ENCODE measurements at places on chromosomes 5 and 9. TPM values are rescaled to one million over a fixed set of nuclear protein-coding genes. Genes with fewer than 3 reads are reported as not detected.

Gene PCDHGA4
- 0.57 TPM for total RNA-seq

Gene CDX1
- total RNA-seq = not detected

DNA sequence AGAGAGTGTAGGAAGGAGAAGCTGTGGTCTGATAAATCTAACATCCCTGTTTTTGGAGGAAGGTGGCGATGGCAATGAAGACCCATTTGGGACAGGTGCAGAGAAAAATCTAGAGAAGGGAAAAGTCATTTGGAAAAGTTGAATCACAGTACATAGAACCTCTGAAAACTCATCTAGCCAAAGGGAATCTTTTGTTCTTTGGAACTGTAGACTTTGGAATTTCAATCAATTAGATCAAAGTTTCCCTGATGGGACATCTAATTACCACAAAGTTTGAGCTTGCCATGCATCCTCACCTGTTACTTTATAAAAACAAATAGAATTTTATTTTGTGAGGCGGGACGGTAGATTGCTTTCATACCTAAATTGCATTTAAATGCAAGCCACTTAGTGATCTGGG, 294.9 kb downstream of the TRPM3 start:
- no peak for DNase-seq
- H3K27ac ChIP-seq = no peak overlapping the region
- H3K4me3 ChIP-seq = no peak overlapping the region

GRCh38 chr9:84953252-84953773, 283.8 kb downstream of the NTRK2 start:
- DNase-seq = no peak
- no peaks in the 10 kb centered on the region for H3K36me3 ChIP-seq
- no peaks in the 10 kb centered on the region for H3K4me1 ChIP-seq
- peaks cover 3% of the 10 kb centered on the region for H3K27me3 ChIP-seq

- no peak for DNase-seq
- H3K4me1 ChIP-seq = no peaks in the 10 kb centered on the region
- H3K36me3 ChIP-seq = no peaks in the 10 kb centered on the region
- peaks cover 3% of the 10 kb centered on the region for H3K27me3 ChIP-seq
- H3K4me3 ChIP-seq = no peak overlapping the region
Observed at GRCh38 chr5:78841767-78842166, 143.3 kb downstream of the ARSB start.

GRCh38 chr5:127970854-127971425, 112.6 kb upstream of the SLC12A2 start:
- H3K36me3 ChIP-seq = no peaks in the 10 kb centered on the region
- no peaks in the 10 kb centered on the region for H3K4me1 ChIP-seq
- no peaks in the 10 kb centered on the region for H3K27me3 ChIP-seq

GRCh38 chr5:84706678-84707641, 322.3 kb upstream of the EDIL3 start:
- H3K27ac ChIP-seq = no peak overlapping the region
- H3K27me3 ChIP-seq = no peaks in the 10 kb centered on the region
- no peak for DNase-seq
- H3K4me3 ChIP-seq = no peak overlapping the region

Gene TPRN
- total RNA-seq = 16.4 TPM

DNA sequence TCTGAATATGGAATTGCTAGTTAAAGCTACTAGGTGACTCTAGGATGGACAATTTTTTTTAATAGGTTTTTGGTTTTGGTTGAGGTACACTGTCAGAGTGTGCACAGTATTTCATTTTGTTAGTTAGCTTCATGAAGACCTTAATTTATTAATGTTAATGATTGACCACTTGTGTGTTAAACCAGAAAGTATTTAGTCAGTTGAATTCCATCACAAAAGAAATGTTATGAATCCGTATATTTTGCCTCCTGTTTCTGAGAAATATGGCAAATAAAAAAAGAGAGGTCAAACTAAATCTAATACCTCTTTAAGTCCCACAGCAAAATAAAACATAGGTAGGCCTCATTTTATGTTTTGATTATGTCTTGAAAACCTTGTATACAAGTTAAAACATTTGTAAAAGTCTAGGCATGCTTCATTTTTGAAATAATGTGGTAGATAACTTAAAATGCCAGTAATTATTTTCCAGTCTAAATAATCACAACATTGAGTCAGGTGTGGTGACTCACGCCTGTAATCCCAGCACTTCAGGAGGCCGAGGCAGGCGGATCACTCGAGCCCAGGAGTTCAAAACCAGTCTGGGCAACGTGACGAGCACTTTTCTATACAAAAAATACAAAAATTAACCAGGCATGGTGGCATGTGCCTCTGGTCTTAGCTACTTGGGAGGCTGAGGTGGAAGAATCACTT, 50.8 kb downstream of the ITGA1 start:
- H3K4me1 ChIP-seq = peaks cover 2% of the 10 kb centered on the region
- H3K27me3 ChIP-seq = peaks cover 7% of the 10 kb centered on the region
- no peak for DNase-seq
- H3K27ac ChIP-seq = no peak overlapping the region
- no peak overlapping the region for H3K4me3 ChIP-seq

- H3K36me3 ChIP-seq = no peaks in the 10 kb centered on the region
- no peaks in the 10 kb centered on the region for H3K27me3 ChIP-seq
- H3K4me3 ChIP-seq = no peak overlapping the region
- H3K4me1 ChIP-seq = no peaks in the 10 kb centered on the region
- H3K27ac ChIP-seq = no peak overlapping the region
Observed at GRCh38 chr9:12351293-12352044, 341.7 kb upstream of the TYRP1 start.

DNA sequence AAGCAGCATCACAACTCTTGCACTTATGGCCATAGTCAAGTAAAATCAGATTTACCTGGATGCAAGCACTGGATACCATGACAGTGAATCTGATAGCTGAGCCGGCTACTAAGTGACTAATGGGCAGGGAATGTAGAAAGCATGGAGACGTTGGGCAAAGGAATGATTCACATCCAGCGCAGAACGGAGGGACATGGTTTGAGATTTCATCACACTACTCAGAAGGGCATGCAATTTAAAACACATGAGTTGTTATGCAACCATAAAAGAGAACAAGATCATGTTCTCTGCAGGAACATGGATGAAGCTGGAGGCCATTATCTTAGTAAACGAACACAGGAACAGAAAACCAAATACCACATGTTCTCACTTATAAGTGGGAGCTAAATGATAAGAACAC, 169.1 kb upstream of the PIK3R1 start:
- no peak overlapping the region for H3K4me3 ChIP-seq
- no peak overlapping the region for H3K27ac ChIP-seq
- H3K27me3 ChIP-seq = peaks cover 2% of the 10 kb centered on the region
- H3K36me3 ChIP-seq = no peaks in the 10 kb centered on the region
- no peaks in the 10 kb centered on the region for H3K4me1 ChIP-seq

DNA sequence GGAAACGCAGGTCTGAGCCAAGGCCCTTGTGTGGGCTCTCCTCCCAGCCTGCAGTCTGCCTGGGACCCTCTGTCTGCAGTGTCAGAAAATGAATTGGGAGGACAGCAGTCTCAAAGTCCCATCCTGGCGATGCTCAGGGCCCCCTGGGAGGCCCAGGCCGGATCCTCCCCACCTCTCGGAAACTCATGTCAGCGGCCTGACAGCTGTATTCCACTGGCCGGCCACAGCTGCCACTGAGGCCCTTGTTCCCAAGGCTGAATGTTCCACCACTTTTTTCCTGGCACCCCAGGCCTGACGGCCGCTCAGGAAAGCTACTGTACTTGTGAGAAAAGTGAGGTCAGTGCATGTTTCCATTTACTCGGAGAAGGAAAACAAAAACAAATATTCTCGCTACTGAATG, 180.0 kb downstream of the FGF18 start:
- H3K36me3 ChIP-seq = no peaks in the 10 kb centered on the region
- no peak for DNase-seq
- peaks cover 5% of the 10 kb centered on the region for H3K4me1 ChIP-seq
- H3K27ac ChIP-seq = no peak overlapping the region

- no peak for DNase-seq
- H3K36me3 ChIP-seq = no peaks in the 10 kb centered on the region
- no peak overlapping the region for H3K27ac ChIP-seq
- H3K4me1 ChIP-seq = no peaks in the 10 kb centered on the region
Observed at GRCh38 chr5:11903614-11904264, 507 bp downstream of the CTNND2 start.

GRCh38 chr5:67094476-67095300, 101.9 kb downstream of the CD180 start:
- no peaks in the 10 kb centered on the region for H3K27me3 ChIP-seq
- no peak overlapping the region for H3K27ac ChIP-seq
- peaks cover 1% of the 10 kb centered on the region for H3K4me1 ChIP-seq
- H3K4me3 ChIP-seq = no peak overlapping the region

DNA sequence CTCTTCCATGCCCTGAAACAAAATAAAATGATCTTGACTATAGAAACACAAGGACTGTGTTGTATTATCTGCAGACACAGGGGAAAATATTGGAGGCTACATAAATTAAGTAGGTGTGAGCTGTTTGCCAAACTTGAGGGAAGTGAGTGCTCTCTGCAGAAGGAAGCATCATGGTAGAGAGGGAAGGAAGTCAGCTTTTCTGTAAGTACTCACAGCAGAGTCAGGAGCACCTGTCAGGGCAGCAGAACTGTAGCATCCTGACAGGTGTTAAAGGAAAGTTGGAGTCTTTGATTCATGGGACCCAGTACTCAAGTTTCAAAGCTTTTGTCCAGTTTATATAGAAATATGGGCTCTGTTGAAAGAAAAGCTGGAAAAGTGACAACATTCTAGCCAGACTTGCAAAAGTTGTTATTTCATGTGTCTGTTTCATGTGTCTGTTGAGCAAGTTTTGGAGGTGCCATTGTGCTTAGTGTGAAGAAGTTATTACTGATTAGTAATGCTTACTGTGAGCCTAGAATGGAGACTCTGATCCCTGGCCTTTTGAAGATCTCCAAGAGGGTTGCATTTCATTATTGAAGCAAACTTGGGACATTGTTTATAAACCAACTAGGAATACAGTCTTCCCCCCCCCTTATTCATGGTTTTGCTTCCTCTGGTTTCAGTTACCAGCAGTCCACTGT, 194.7 kb downstream of the SPATA31D1 start:
- DNase-seq = no peak
- no peak overlapping the region for H3K27ac ChIP-seq
- no peaks in the 10 kb centered on the region for H3K27me3 ChIP-seq
- H3K4me3 ChIP-seq = no peak overlapping the region
- no peaks in the 10 kb centered on the region for H3K4me1 ChIP-seq

Data from activated T-helper 2 cell treated with anti-CD3 and anti-CD28 coated beads, Interferon-gamma antibody, Interleukin-2, Interleukin-4, amounts not matched to agents 10 μg/mL and 5 μg/mL and 100 μg/mL, durations not matched to agents 14 hours and 24 hours and 36 hours (primary cell).